ENCODE measurements at places on chromosomes 2 and 18.

GRCh38 chr2:162111958-162112850, 38.2 kb upstream of the DPP4 start:
- H3K4me3 ChIP-seq, result no peak overlapping the region
- no peaks in the 10 kb centered on the region for H3K36me3 ChIP-seq
- H3K27me3 ChIP-seq, result no peaks in the 10 kb centered on the region
- H3K4me1 ChIP-seq, result no peaks in the 10 kb centered on the region

DNA sequence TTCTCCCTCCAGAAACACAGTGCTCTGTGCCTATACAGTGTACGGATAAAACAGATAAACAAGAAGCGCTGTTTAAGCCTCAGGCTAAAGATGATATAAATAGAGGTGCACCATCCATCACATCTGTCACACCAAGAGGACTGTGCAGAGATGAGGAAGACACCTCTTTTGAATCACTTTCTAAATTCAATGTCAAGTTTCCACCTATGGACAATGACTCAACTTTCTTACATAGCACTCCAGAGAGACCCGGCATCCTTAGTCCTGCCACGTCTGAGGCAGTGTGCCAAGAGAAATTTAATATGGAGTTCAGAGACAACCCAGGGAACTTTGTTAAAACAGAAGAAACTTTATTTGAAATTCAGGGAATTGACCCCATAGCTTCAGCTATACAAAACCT, 70.7 kb downstream of the TANK start:
- H3K4me3 ChIP-seq, result no peak overlapping the region
- no peak overlapping the region for H3K27ac ChIP-seq
- no peaks in the 10 kb centered on the region for H3K27me3 ChIP-seq
- peaks cover 11% of the 10 kb centered on the region for H3K36me3 ChIP-seq

- DNase-seq, result no peak
- no peaks in the 10 kb centered on the region for H3K36me3 ChIP-seq
- H3K4me3 ChIP-seq, result no peak overlapping the region
Measured at GRCh38 chr2:45401431-45401922, 209.6 kb downstream of the SRBD1 start.

DNA sequence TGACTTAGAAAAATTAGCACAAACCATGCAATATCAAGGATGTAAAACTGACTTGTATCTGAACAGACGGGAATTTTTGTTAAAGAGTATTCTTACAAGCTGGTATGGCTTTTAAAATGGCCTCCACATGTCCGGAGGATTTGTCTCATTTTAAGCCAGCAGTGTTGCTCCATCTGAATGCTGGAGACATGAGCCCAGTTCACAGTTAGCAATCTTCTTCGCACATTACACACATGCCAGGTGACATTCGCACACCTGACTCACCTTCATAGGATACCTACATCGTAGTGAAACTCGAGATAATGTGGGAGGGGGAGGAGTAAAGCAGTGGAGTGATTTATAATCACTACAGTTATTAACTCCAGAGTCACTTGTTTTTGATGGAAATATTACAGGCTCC, 231.8 kb upstream of the RBBP8 start:
- DNase-seq, result no peak
- no peaks in the 10 kb centered on the region for H3K27me3 ChIP-seq
- peaks cover 3% of the 10 kb centered on the region for H3K4me1 ChIP-seq
- no peak overlapping the region for H3K4me3 ChIP-seq
- H3K36me3 ChIP-seq, result no peaks in the 10 kb centered on the region
- H3K27ac ChIP-seq, result no peak overlapping the region

- H3K36me3 ChIP-seq, result no peaks in the 10 kb centered on the region
- no peak overlapping the region for H3K4me3 ChIP-seq
- no peak overlapping the region for H3K27ac ChIP-seq
- no peak for DNase-seq
- no peaks in the 10 kb centered on the region for H3K27me3 ChIP-seq
Measured at GRCh38 chr2:117323331-117323730, 491.2 kb upstream of the DDX18 start.

GRCh38 chr2:67186871-67187270, 210.3 kb upstream of the ETAA1 start:
- H3K27me3 ChIP-seq, result no peaks in the 10 kb centered on the region
- H3K27ac ChIP-seq, result no peak overlapping the region
- DNase-seq, result no peak

DNA sequence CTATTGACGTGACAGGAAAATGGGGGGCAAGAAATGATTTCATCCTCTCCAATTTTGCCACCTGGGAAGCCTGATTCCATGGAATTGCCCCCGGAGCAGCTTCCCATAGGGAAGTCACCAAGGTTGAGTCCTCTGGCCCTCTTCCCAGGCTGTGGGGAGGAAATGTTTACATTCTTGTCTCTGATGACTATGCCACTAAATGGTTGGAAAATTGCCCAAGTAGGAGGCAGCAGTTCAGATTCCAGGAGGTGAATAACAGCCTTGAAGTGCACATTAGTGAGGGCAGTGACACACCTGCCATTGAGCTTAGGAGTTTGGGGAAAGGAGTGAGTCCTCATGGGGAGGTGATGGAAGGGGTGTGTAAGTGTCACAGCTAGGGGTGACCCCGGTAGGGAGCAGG, 449.2 kb upstream of the DCC start:
- H3K4me3 ChIP-seq, result no peak overlapping the region
- no peaks in the 10 kb centered on the region for H3K36me3 ChIP-seq
- H3K4me1 ChIP-seq, result no peaks in the 10 kb centered on the region
- no peaks in the 10 kb centered on the region for H3K27me3 ChIP-seq

DNA sequence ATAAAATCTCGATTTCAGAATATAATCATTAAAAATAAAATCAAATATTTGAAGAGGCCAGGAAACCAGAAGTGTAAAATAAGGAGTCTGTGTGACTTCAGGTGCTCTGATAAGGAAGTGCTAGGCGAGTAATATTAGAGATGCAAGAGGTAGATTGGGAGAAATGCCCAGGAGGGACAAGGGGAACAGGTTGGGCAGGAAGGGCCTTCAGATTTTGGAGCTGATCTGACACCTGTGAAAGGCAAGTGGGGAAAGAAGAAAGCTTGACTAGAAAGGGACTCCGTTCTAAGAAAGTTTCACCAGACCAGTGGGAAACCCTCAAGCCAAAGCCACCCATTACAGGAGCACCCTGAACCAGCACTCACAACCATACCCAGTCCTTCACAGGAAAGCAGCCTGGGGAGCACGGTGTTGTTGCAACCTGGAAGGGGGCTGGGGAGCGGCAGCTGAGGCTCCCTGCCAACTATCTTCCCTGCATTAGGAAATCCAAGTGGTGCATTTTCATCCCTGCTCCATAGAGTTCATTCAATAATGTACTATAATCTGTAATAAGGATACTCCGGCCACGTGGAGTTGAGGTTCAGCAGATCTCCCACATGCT, 57.5 kb upstream of the GREB1L start:
- no peaks in the 10 kb centered on the region for H3K27me3 ChIP-seq
- H3K4me1 ChIP-seq, result no peaks in the 10 kb centered on the region
- no peak overlapping the region for H3K27ac ChIP-seq
- no peaks in the 10 kb centered on the region for H3K36me3 ChIP-seq
- H3K4me3 ChIP-seq, result no peak overlapping the region

- H3K36me3 ChIP-seq, result peaks cover 17% of the 10 kb centered on the region
- DNase-seq, result no peak
- H3K27ac ChIP-seq, result no peak overlapping the region
- H3K4me3 ChIP-seq, result peak overlapping the region; percentile 69
- H3K27me3 ChIP-seq, result no peaks in the 10 kb centered on the region
- H3K4me1 ChIP-seq, result peaks cover 20% of the 10 kb centered on the region
Measured at GRCh38 chr2:37230581-37230980, 815 bp downstream of the CEBPZ start.

DNA sequence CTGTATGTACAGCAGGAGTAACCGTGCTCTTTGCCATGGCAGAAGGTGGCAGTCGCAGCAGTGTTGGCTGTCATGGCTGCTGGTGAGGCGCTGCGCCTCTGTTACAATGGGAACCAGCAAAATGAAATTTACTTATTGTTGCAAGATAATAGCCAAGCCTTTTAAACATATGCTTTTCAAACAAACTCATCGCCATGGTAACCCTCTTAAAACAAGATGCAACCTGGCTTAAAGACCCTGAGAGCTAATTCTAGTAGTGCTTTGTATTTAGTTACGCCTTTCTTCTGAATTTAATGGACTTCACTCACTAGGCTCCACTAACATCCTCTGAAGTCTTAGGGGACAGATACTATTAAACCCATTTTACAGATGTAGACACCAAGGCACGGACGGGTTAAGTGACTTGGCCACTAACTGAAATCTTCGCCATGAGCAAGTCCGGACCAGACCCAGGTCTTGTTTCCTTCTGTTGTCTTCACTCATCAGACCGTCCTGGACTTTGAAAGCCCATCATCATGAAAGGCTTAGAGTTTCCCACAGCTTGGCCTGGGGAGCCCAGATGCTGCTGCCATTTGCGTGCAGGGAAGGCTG, 111.6 kb upstream of the ODC1 start:
- no peak overlapping the region for H3K27ac ChIP-seq
- H3K36me3 ChIP-seq, result no peaks in the 10 kb centered on the region
- no peak for DNase-seq
- no peaks in the 10 kb centered on the region for H3K4me1 ChIP-seq

GRCh38 chr2:2134037-2134436, 197.0 kb downstream of the MYT1L start:
- H3K27ac ChIP-seq, result no peak overlapping the region
- no peaks in the 10 kb centered on the region for H3K4me1 ChIP-seq
- no peak for DNase-seq
- H3K4me3 ChIP-seq, result no peak overlapping the region
- H3K36me3 ChIP-seq, result no peaks in the 10 kb centered on the region

DNA sequence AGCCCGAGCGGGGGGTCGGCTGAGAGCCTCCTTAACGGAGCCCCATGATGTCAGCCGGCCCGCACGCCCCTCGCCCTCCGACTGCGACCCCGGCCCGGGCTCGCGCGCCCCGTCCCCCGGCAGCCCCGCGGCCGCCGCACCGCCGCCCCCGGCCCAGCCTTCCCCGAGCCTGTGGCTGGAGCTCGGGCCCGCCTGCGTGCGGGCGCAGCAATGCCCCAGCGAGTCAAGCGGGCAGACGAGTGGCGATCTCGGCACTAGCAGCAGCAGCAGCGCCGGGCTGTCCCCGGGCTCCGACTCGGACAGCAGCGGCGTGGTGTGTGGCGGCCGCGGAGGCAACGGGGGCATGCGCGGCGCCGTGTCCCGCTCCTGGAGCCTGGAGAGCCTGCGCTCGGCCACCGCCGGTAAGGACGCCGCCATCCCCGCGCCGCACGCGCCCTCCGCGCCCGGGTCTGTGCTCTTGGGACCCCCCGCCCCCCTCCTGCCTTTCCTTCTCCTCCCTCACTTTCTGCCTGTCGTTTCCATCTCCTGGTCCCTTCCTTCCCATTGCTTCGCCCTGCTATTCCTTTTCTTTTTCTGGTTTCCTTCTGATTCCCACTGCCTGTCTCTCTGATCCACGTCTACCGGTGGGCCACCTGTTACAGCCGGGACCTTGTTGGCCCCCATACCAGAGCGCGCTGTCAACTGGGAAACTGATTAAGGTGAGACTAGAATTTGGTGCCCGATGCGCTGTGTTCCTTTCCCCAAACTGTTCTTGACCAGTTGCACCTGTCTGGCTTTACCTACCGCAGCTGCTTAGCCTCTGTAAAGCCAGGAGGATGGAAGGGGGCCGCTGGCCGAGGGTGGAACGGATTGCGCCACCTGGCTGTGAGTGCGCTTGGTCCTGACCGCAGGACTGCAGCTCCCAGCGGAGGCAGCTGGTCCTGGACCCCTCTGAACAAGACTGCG, 127.4 kb downstream of the ARHGEF4 start:
- H3K4me1 ChIP-seq, result no peaks in the 10 kb centered on the region
- peak overlapping the region; percentile 17 for H3K4me3 ChIP-seq
- no peaks in the 10 kb centered on the region for H3K36me3 ChIP-seq
- H3K27me3 ChIP-seq, result no peaks in the 10 kb centered on the region

DNA sequence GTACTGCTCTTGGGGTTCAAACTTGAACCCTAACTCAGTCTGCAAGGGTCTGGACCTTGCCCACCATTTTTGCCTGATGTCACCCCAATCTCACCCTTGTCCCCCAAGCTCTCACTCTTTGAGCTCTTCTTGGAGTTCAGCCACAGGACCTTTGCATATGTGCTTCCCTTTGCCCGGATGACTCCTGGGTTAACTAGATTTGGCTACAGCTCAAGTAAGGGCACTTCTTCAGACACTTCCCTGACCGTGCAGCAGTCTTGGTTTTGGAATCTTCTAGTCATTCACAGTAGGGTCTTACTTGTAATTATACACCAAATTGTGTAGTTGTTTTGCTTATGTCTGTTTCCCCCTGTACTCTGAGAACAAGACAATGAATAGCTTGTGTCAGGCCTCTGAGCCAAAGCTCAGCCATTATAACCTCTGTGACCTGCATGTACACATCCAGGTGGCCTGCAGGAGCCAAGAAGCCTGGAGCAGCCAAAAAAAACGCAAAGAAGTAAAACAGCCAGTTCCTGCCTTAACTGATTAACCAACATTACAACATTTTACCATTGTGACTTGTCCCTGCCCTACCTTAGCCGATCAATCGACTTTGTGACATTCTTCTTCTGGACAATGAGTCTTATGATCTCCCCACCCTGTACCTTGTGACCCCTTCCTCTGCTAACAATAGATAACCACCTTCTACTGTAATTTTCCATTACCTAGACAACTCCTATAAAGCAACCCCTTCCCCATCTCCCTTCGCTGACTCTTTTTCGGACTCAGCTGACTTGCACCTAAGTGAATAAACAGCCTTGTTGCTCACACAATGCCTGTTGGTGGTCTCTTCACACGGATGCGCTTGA, 1.0 kb upstream of the MOGAT1 start:
- H3K4me3 ChIP-seq, result no peak overlapping the region
- H3K4me1 ChIP-seq, result no peaks in the 10 kb centered on the region
- H3K36me3 ChIP-seq, result no peaks in the 10 kb centered on the region
- H3K27me3 ChIP-seq, result no peaks in the 10 kb centered on the region

DNA sequence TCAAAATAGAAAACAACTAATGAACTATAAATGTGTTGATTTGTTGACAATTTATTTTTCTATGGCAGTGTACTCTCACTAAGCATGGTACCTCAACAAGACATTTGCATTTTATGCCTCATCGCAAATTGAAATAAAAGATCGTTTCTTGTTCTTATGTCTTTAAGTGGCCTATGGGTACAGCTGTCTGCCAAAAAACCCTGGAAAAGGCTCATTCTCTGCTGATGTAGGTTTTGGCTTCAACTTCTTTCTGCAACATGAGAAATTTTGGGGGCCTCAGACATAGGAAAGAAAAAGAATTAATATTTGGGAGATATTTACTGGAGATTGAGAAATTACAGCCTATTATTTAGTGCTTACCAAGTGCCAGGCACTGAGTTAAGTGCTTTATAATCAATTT, 205.1 kb upstream of the DPP10 start:
- H3K4me1 ChIP-seq, result no peaks in the 10 kb centered on the region
- DNase-seq, result no peak
- no peaks in the 10 kb centered on the region for H3K27me3 ChIP-seq
- no peaks in the 10 kb centered on the region for H3K36me3 ChIP-seq

GRCh38 chr2:12050396-12050795, 304.0 kb downstream of the LPIN1 start:
- no peaks in the 10 kb centered on the region for H3K27me3 ChIP-seq
- no peaks in the 10 kb centered on the region for H3K4me1 ChIP-seq
- no peak overlapping the region for H3K4me3 ChIP-seq
- DNase-seq, result no peak

- peaks cover 36% of the 10 kb centered on the region for H3K36me3 ChIP-seq
- DNase-seq, result no peak
- H3K4me3 ChIP-seq, result no peak overlapping the region
- H3K27ac ChIP-seq, result no peak overlapping the region
Measured at GRCh38 chr2:47810850-47811249, 27.9 kb downstream of the MSH6 start.

- H3K4me3 ChIP-seq, result peak overlapping the region; percentile 49
- no peaks in the 10 kb centered on the region for H3K36me3 ChIP-seq
- H3K4me1 ChIP-seq, result no peaks in the 10 kb centered on the region
- no peak overlapping the region for H3K27ac ChIP-seq
Measured at GRCh38 chr2:126776255-126776654, 120.3 kb downstream of the GYPC start.

- no peak overlapping the region for H3K4me3 ChIP-seq
- no peaks in the 10 kb centered on the region for H3K36me3 ChIP-seq
- H3K27me3 ChIP-seq, result no peaks in the 10 kb centered on the region
- no peak for DNase-seq
Measured at GRCh38 chr2:46854260-46854659, 61.3 kb downstream of the MCFD2 start.

All from pancreas (tissue), 10 donors.